ENCODE measurements at places on chromosomes 11 and 22.
A peak's percentile ranks its signal among the peaks of the same experiment; 100 is the strongest.

DNA sequence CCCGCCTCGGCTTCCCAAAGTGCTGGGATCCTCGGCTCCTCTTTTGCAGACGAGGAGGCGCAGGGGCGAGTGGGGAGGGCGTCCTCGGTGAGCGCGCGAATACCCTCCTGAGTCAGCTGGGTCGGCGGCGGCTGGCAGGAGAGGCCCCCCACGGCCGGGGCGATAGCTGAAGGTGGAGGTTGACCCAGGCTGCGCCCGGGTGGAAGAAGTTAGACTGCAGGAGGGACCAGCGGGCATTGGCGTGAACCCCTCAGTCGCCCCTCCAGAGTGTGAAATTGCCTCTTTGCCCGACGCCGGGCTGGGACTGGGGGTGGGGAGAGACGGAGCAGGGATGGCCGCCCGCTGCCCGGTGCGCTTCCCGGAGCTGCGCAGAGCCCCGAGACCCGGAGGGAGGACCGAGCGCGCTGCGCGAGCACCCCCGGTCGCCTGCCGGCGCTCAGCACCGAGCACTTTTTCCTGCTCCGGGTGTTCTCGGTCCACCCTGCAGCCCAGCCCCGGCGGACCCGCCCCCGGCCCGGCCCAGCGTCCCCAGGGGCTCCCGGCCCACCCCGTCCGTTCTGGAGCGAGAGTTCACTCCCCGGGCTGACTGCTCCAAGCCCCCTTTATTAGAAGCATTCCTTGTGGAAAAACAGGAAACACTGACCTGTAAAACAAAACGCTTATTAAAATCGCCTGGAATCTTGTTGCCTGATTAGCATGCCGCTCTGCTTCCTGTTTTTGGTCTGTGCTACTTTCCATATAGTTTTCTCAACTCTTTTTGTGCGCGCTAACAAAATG, 13.7 kb upstream of the CPT1A start:
- DNase-seq = peak; percentile 78

- DNase-seq = peak; percentile 67
Measured at GRCh38 chr11:125956391-125957134, 10.7 kb downstream of the VSIG10L2 start.

- no peak for DNase-seq
Measured at GRCh38 chr22:32411402-32411801, 645 bp downstream of the RTCB start.

- no peak for DNase-seq
Measured at GRCh38 chr22:35464399-35464798, 64.5 kb downstream of the MCM5 start.

GRCh38 chr11:359181-359714, 10.1 kb upstream of the B4GALNT4 start:
- no peak for DNase-seq

- DNase-seq = peak; percentile 46
Measured at GRCh38 chr11:119742263-119742861, 13.4 kb upstream of the NECTIN1 start.

GRCh38 chr11:84775503-84775902, 851.6 kb downstream of the DLG2 start:
- no peak for DNase-seq

- DNase-seq = no peak
Measured at GRCh38 chr11:77442394-77443053, 31.4 kb downstream of the PAK1 start.

GRCh38 chr11:129739339-129739738, 76.3 kb upstream of the TMEM45B start:
- DNase-seq = no peak

GRCh38 chr22:24601217-24602104, 1.5 kb upstream of the GGT1 start:
- DNase-seq = no peak

GRCh38 chr11:57306940-57307565, 17.7 kb downstream of the TNKS1BP1 start:
- DNase-seq = no peak

All from ovary (tissue), 10 donors.